Psoas muscle (tissue), 8 donors: ENCODE measurements at places on chromosomes 5 and 9. TPM values are rescaled to one million over a fixed set of nuclear protein-coding genes. Genes with fewer than 3 reads are reported as not detected.

Gene SH3TC2
- total RNA-seq, result 1.9 TPM

Gene ENG
- total RNA-seq, result 31.7 TPM

Gene CORO2A
- total RNA-seq, result 0.13 TPM

- H3K4me3 ChIP-seq, result no peak overlapping the region
- no peak for DNase-seq
- H3K36me3 ChIP-seq, result no peaks in the 10 kb centered on the region
- no peaks in the 10 kb centered on the region for H3K4me1 ChIP-seq
Observed at GRCh38 chr5:146944764-146945616, 66.4 kb upstream of the PPP2R2B start.

- DNase-seq, result no peak
- H3K27ac ChIP-seq, result no peak overlapping the region
- peaks cover 18% of the 10 kb centered on the region for H3K27me3 ChIP-seq
- H3K36me3 ChIP-seq, result no peaks in the 10 kb centered on the region
Observed at GRCh38 chr5:180652771-180653170, 3.4 kb upstream of the FLT4 start.

GRCh38 chr5:180140079-180140554 lies 68.6 kb upstream of the RNF130 start:
- peak; percentile 34 for DNase-seq
- H3K27ac ChIP-seq, result no peak overlapping the region
- no peaks in the 10 kb centered on the region for H3K4me1 ChIP-seq

Gene ELOVL7
- total RNA-seq, result 0.16 TPM

- no peak for DNase-seq
- no peaks in the 10 kb centered on the region for H3K4me1 ChIP-seq
- no peaks in the 10 kb centered on the region for H3K27me3 ChIP-seq
- H3K4me3 ChIP-seq, result no peak overlapping the region
- H3K36me3 ChIP-seq, result no peaks in the 10 kb centered on the region
Observed at GRCh38 chr5:64826541-64826940, 57.8 kb downstream of the CWC27 start.

DNA sequence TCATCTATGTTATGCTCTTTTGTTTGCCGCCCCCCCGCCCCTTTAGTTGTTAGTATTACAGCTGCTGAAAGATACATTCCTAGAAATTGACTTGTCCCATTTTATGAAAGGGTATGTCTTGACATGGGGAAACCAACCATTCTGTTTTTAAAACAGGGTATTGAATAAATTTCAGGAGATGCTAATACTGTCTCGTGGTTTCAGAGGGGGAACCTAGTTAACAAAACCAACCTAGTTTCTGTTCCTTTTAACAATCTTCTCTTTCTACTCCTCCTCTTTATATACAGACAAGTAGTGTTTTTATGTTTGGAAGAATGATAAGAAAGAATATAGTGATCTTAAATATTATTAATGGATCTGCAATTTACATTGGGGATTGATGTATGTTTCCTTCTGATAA lies 3.5 kb downstream of the PIP5K1B start:
- DNase-seq, result no peak
- H3K27me3 ChIP-seq, result no peaks in the 10 kb centered on the region
- no peaks in the 10 kb centered on the region for H3K36me3 ChIP-seq
- no peak overlapping the region for H3K27ac ChIP-seq

DNA sequence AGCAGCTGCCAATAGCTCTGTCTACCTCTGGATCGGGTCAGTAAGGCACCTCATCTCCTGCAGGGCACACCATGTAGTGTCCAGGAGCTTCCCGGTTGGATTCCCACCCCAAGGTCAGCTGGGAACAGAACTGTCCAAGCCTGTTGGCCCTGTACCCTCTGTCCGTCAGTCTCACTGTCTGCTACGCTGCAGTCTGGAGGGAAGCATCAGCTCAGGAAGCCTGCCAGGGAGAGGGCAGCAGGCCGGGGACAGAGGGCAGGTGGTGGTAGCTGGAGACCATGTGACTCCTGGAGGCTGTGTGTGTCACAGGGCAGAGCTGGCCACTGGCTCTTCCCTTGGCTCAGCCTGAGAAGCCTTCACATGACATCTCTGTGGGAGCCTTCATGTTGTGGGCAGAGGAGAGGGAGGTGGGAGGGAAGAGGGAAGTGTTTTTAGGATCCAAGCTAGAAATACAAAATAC lies 134.5 kb downstream of the SEC61B start:
- peak; percentile 93 for DNase-seq
- H3K27ac ChIP-seq, result peak overlapping the region; percentile 85
- H3K27me3 ChIP-seq, result no peaks in the 10 kb centered on the region
- H3K4me3 ChIP-seq, result no peak overlapping the region

Gene MARVELD2
- total RNA-seq, result 0.25 TPM

- no peak overlapping the region for H3K27ac ChIP-seq
- H3K27me3 ChIP-seq, result peaks cover 4% of the 10 kb centered on the region
- no peaks in the 10 kb centered on the region for H3K36me3 ChIP-seq
- DNase-seq, result no peak
- no peaks in the 10 kb centered on the region for H3K4me1 ChIP-seq
Observed at GRCh38 chr5:159398936-159399335, 68.6 kb upstream of the IL12B start.

DNA sequence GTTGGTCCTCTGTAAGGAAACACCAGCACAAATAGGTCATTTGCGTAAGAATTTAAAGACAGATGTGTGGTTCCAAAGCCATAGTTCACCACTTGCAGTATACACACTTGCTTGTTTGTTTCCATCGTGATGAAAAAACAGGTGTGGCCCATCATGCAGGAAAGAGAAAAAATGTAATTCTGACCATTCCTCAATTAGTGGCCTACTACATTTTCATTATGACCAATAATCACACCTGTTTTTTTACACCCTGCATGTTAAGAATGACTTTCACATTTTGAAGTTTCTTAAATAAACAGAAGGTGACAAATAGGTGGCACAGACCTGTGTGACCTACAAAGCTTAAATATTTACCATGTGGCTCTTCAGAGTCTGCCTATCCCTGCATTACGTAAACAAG lies 2.2 kb upstream of the ICE1 start:
- H3K36me3 ChIP-seq, result no peaks in the 10 kb centered on the region
- no peak overlapping the region for H3K4me3 ChIP-seq
- no peaks in the 10 kb centered on the region for H3K27me3 ChIP-seq
- peaks cover 28% of the 10 kb centered on the region for H3K4me1 ChIP-seq
- DNase-seq, result no peak
- H3K27ac ChIP-seq, result no peak overlapping the region

Gene C9
- not detected for total RNA-seq

DNA sequence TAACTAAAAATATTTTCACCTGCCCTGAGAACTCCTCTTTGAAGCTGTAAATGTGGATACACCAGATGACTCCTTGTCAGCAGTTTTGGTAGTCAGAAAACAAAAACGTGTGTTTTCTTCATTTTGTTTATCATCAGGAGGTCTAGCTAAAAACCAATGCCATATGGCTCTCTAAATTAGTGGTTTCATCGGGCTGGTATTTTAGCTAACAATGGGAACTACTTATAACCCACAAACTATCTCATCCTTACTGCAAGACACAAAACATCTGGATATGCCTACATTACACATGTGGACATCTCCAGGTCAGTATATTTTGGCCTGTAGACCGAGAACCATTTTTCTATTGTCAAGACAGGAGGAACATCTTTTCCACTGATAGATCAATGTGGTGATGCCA lies 56.2 kb downstream of the GAS1 start:
- no peaks in the 10 kb centered on the region for H3K4me1 ChIP-seq
- no peak overlapping the region for H3K4me3 ChIP-seq
- H3K36me3 ChIP-seq, result no peaks in the 10 kb centered on the region

DNA sequence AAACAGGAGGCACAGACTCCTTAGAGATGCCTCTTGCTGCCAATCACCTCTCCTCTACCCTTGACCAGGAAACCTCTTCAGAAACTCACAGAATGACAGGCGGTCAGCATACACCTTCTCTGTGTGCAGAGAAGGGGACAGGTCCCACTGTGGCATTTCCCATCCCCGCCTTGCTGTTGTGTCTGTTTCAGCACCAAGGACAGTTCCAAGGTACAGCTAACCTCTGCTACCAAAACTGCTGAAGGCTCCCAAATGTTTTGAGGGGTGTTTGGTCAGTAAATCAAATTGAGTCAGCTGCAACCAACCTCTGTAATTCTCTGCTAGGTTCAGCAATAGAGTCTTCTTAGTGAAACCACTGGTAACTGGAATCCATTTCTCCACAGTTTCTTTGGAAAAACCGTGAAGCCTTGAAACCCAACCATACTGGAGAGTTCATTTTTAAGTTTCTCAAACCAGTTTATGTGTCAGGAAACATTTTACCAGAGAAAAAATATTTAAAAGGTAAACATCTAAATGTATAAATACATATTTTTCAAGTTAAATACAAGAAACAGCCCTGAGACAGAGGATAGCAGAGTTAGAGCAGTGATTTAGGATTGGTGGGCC lies 122.0 kb downstream of the DRD1 start:
- H3K27me3 ChIP-seq, result no peaks in the 10 kb centered on the region
- H3K27ac ChIP-seq, result no peak overlapping the region
- no peak overlapping the region for H3K4me3 ChIP-seq
- no peaks in the 10 kb centered on the region for H3K4me1 ChIP-seq

DNA sequence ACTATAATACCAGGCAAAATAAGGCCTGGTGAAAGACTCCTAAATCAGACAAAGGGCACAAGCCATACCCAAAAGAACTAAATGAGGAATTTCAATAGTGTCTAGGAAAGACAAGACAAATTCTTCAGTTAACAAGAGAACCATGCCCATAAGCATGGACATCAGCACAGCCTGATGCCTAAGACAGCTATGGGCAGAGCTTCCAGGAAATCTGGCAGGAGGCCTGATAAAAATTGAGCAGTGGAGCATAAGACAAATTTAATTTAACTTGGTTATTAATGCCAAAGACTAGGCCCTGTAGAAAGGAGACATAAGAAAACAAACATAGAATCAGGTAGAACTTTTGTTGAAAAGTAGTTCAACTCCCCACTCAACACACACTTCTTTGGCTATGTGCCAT lies 17.3 kb downstream of the KLHL3 start:
- H3K36me3 ChIP-seq, result no peaks in the 10 kb centered on the region
- no peak overlapping the region for H3K4me3 ChIP-seq
- H3K4me1 ChIP-seq, result no peaks in the 10 kb centered on the region
- H3K27me3 ChIP-seq, result no peaks in the 10 kb centered on the region

Gene PDZD2
- total RNA-seq, result 6.2 TPM

Gene COL15A1
- total RNA-seq, result 21.0 TPM

Gene CNTLN
- total RNA-seq, result 2.0 TPM

- no peaks in the 10 kb centered on the region for H3K27me3 ChIP-seq
- H3K36me3 ChIP-seq, result no peaks in the 10 kb centered on the region
- H3K27ac ChIP-seq, result no peak overlapping the region
Observed at GRCh38 chr5:179326122-179326927, 18.9 kb downstream of the ADAMTS2 start.
